Epithelial cell of esophagus (primary cell): ENCODE measurements at places on chromosomes 13 and 19.

DNA sequence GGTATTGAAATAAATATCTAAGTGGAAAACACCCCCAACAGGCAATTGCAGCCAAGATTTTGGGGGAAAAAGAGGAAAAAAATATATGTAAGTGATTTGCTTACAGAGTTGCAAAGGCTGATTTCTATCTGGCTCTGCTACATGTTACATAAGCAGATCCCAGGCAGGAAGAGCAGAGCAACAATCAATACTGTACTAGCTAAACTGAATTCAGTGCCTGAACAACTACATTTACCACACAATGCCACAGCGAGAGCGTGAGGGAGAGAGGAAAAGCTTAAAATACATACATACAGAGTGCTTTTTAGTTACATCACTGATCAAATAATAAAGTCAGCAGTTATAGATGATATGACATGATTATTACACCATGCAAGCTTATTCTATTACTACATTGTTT, 665.6 kb upstream of the ARGLU1 start:
- DNase-seq, result no peak

DNA sequence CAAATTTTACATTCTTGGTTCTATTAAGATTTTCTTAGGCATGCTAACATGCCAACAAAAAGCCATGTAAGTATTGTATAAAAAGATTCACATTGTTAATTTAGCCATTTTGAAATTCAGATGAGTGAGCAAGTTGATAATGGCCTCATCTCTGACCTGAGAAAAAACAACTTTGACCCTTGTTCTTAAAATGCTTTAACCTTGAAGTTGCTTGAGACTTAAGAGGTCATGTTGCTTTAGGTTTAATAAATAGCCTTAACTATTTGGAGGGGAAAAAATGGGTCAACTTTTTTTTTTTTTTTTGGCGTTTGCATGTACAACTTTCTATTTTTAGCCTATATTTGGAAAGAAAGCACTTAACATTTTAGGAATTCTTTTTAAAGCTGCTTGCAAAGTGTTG, 6.0 kb downstream of the MIR17HG start:
- DNase-seq, result no peak

GRCh38 chr19:3737487-3738205, 23.8 kb downstream of the APBA3 start:
- no peak for DNase-seq

DNA sequence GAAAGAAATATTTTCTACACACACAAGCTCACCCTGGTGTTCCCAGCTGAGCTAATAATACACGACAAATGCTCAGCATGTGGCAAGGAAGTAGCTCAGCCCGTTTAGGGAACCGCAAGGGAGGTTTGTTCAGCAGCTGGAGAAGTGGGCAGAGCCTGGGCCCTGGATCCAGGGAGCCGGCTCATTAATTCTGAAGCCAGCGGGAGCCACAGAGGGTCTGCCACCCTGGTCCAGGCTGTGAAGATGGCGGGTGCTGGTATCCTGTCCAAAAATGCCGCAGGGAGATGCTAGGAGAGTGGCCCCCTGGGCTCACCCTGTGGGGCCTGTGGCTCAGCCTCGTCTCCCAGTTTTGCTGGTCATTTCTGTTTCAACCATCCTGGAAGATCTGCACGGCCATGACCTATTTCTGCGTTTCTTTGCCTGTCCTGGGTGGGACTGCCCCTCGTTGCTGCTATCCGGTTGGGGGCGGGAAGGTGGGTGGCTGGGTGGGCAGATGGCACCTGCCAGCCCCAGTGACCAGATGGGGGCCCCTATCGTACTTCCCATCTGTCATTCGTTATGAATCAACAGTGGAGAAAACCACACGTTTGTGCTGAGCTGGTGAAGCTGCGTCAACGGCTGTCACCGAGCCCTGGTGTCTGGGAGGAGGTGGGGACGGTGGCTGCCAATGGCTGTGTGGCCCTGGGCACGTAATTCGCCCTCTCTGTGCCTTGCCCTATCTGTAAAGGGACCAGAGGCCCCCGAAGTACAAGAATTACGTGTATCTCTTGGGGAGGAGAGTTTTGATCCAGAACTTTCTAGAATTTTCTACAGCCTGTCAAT, 2.7 kb upstream of the GNA15 start:
- peak; percentile 31 for DNase-seq

DNA sequence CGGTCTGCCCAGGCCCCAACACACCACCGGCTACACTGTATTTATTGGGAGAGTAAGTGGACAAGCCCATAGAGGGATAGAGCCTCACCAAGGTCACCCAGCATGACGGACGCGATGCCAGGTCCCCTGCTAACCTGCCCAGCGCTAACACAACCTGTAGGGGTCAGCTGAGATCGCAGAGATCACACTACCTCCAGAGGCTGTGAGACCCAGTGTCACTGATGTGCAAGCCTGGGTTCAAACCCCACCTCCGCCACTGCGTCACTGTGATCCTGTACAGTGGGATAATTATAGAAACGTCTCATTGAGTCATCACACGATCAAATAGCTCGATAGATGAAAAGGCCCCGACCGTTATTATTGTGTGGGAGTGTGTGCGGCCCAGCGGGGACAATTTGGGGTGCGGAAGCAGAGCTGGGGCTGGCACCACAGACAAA, 10.6 kb upstream of the TLE2 start:
- no peak for DNase-seq

DNA sequence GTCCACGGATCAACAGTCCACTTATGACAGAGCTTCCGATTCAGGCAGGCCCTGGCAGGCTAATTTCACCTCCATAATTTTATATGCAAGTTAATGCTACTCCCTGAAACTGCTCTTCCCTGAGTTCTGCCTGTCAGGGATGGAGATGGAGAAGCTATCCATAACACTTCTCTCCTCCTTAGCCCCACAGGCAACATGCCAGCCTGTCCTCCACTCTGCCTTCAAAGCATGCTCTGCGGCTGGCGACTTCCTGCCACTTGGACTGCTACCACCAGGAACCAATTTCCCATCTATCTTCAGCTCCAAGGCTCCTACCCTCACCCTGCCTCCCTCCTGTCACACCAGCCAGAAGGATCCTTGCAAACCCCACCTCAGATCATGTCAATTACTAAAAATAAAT, 35.4 kb downstream of the GSX1 start:
- no peak for DNase-seq

- DNase-seq, result peak; percentile 66
Measured at GRCh38 chr19:53772943-53773342, 51.2 kb downstream of the NLRP12 start.

- no peak for DNase-seq
Measured at GRCh38 chr13:39818953-39819352, 163.5 kb downstream of the COG6 start.

DNA sequence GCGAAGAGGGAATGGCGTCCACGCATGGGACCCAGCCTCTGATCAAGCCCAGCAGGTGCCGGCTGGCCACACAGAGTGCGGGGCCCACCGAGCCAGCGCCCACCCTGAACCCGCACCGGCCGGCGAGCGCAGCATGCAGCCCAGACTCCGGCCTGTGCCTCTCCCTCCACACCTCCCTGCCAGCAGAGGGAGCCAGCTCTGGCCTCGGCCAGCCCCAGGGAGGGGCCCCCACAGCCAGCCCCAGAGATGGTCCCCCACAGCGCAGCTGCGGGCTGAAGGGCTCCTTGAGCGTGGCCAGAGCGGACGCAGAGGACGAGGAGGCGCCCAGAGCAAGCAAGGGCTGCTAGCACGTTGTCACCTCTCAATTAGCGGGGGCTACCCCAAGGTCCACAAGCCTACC, 904.5 kb downstream of the SLITRK6 start:
- DNase-seq, result no peak
